Stimulated activated effector memory CD8-positive, alpha-beta T cell treated with anti-CD3 and anti-CD28 coated beads, Interleukin-12 subunit alpha, Interleukin-12 subunit beta, amount 100 ng/mL, for 72 hours (primary cell): ENCODE measurements at places on chromosomes 11 and 22.

DNA sequence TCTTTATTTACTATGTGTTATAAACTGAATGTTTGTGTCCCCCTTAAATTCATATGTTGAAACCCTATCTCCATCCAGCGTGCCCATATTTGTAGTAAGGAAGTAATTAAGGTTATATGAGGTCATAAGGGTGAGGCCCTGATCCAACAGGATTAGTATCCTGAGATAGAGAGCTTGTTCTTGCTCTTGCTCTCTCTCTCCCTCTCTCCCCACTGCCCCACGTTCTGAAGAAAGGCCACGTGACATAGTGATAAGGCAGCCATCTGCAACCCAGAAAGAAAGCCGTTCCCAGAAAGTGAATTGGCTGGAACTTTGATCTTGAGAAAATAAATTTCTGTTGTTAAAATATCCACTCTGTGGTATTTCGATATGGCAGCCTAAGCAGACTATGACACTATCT is 212.5 kb downstream of the SWAP70 start:
- DNase-seq, result no peak

DNA sequence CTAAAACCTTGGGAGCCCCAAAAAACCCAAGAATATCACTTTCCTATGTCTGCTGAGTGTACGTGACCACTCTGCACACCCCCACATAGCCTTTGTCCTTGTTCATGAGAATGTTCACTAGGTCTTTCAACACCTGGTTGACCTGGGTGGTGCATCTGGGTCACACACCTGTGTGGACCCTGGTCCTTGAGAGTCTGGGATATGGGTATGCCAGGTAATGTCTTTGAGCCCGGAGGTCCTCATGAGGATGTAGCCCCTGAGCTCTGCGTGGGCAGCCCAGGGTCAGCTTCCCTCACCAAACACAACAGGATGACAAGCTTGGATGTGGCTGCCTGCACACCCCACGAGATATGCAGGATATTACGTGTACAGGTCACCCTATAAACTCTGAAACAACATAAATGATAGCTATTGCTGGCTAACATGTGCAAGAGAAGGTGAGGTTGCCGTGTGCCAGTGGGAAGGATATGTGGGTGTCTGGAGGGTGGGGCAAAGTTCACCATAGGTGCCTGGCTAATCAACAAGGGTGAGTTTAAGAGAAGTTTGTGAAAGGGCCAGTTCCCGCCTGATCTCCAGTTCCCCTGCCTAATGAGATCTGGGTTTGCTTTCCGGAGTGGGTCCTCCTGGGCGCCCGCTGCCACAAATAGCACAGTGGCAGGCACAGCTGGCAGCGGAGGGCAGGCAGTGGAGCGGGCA is 1.4 kb upstream of the PPARA start:
- no peak for DNase-seq

GRCh38 chr22:40401532-40401931 is 31.1 kb downstream of the SGSM3 start:
- DNase-seq, result peak; percentile 48

DNA sequence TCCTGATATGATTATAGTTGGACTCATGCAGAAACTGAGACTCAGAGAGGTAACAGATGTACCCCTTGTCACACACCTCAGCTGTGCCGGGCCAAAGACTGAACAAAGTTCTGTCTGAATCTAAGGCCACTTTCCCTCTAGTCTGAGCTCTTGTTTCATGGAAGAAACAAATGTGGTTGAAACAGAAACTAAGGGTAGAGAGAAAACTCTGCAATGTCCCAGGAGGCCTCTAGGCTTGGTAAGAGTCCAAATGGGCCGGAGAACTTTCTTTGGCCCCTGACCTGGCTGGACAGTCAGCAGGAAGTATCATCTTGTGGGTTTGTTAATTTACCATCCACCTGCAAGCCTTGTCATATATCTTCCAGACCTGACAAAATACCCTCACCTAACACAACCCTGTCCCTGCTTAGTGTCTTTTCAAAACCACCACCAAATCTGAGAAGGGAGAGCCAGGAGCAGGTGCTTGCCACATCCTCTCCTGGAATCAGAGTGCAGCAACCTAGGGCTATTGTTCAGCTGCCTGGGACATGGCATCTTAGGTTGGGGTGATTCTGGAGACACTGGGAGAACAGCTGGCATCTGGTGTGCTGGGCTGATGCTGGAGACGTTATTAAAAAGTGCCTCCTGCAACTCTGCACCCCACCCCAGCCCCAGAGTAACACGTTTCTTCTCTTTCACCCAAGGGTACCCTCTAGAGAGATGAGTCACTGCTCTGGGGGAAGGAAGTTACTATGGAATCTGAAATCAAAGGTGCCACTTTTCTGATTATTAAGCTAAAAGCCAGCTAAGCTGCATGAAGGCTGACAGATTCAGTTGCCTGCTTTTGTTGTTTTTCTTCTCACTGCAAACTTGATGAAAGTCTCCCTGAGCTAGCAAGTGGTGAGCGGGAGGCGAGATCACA is 126.3 kb upstream of the TIMP3 start:
- DNase-seq, result no peak

GRCh38 chr11:2213384-2213842 is 41.8 kb upstream of the TH start:
- DNase-seq, result no peak

DNA sequence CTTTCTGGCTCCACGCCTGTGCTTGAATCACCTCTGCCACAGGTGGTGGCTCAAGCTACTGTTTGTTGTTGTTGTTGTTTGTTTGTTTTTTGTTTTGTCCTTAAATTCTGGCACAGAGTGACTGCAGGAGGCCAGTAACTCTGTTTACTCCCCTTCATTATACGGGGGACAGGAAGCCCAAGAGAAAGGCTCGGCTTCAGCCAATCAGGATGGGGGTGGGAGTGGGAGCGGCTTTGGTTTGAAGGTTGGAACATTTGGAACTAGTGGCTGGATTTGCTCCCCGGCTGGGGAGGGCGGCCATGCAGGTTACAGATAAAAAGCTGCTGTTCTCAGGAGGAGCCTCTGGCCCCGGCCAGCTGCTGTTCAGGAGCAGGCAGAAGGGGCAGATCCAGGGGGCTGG is 19.7 kb upstream of the CABP2 start:
- DNase-seq, result no peak

DNA sequence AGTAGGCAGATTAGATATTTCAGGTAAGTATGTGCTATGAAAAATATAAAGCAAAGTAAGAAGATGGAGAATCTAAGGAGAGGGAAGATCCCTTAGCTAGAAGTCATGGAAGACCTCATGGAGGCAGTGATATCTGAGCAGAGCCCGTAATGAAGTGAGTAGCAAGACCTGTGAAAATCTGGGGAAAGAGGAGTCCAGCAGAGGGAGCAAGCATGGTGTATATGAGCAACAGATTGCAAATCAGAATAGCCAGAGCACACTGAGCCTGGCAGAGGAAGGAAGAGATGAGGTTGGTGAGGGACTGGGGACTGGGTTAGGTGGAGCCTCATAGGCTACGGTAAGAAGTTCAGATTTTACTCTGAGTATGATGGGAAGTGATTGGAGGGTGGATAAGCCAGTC is 9.4 kb downstream of the LHFPL7 start:
- DNase-seq, result no peak

GRCh38 chr11:73974604-73975478 is 7.8 kb downstream of the UCP2 start:
- DNase-seq, result no peak

- peak; percentile 89 for DNase-seq
Observed at GRCh38 chr11:67507864-67508485, at the start of gene CDK2AP2. TSS of gene CDK2AP2 (minus strand) at chr11:67508162. CDS start at chr11:67508082, 80 bp downstream.

DNA sequence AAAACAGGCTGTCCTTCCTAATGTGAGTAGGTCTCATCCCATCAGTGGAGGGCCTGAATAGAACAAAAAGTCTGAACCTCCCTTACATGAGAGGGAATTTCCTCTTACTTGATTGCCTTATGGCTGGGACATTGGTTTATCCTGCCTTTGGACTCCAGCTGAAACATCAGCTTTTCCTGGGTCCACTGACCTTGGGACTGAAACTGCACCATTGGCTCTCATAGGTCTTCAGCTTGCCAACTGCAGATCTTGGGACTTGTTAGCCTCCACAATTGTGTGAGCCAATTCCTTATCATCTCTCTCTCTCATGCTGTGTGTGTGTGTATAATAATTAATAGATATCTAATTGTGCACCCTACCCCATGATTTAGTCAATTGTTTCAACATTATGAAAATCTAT is 375.3 kb upstream of the DDI1 start:
- DNase-seq, result no peak

GRCh38 chr11:7571640-7572000 is 57.8 kb downstream of the PPFIBP2 start:
- DNase-seq, result no peak

DNA sequence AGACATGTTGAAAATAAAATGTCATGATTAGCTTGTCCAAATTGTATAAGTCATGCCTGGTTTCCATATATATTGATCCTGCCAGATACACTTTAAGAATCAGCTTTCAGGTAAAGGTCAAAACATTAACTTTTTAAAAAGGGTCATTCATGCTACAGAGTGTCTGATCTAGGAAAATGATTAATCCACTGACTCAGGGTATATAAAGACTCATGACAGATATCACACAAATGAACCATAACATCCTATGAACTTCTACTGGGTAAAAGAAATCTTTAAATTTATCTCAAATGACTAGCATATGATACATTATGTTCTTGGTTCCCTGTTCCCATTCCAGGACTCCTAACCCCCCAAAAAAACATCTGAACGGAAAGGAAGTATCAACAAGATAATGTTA is 11.7 kb downstream of the MRTFA start:
- no peak for DNase-seq
